ENCODE measurements at places on chromosomes 5 and 9. TPM values are rescaled to one million over a fixed set of nuclear protein-coding genes. Genes with fewer than 3 reads are reported as not detected.

- no peak for DNase-seq
These were observed 201.6 kb upstream of the PAPPA start for GRCh38 chr9:115951977-115952376.

DNA sequence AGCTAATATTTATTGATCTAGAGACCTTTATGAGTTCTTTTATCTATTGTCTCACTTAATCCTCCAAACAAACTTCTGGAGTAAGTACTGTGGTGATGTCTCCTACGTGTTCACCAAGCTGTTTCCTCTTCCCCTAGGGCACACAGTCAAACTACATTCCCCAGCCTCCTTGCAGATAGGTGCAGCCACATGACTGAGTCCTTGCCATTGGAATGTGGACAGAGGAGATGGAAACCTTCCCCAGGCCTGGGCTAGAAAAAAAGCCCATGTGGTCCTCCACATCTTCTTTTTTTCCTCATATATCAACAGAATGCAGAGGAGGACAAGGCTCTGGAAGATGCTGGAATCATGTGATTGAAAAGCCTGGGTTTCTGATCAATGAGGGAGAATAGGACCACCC, 88.0 kb downstream of the ANKRD55 start:
- no peak for DNase-seq

Gene SLC9A3
- polyA plus RNA-seq, result 1.8 TPM

- DNase-seq, result no peak
These were observed 106.3 kb upstream of the SPOCK1 start for GRCh38 chr5:137605411-137605810.

GRCh38 chr5:74026310-74026709, 400.3 kb downstream of the ARHGEF28 start:
- DNase-seq, result no peak

DNA sequence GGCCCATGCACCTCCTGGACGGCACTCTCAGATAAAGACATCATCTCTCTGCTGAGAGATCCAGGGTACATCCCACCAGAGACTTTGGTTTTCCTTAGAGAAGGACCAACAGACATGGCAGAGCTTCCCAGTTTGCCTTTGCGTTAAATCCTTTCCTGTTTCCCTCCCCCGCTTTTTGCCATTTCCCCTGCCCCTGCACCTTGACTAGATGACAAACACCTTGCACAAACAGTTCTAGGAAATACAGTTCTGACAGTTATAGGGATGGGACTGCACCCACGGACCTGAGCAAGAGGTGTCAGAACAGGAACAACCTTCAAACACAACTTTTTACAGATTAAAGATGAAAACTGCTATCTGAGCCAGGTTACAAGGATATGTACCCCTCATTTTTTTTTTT, 288.9 kb downstream of the MSX2 start:
- no peak for DNase-seq

Gene ANXA2R
- 0.89 TPM for polyA plus RNA-seq

Gene BRINP1
- 0.11 TPM for polyA plus RNA-seq

GRCh38 chr5:157925786-157926671, 67.1 kb upstream of the CLINT1 start:
- DNase-seq, result no peak

GRCh38 chr9:96417661-96418082, 498 bp downstream of the ZNF367 start:
- no peak for DNase-seq

Data from forelimb muscle (tissue), 1 donor.